ENCODE measurements at places on chromosomes 5 and 9.

- DNase-seq = peak; percentile 39
These were observed 784 bp downstream of the NLN start for GRCh38 chr5:65722575-65723403.

DNA sequence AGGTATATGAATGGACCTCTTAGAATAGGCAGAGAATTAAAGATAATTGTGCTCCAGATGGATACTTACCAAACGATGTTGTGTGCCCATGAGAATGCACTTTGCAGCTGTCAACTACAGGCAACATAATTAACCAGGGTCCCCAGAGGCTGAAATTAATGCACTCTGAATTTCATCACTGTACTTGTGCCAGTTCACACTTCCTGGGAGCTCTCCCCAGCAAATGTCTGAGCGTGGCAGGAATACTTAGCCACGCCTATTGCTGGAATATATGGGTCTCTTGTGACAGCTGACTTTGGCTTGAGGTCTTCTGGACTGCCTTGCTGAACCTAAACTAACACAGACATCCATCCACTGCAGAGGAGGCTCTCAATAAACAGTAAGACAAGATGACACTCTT is 11.9 kb upstream of the C1QTNF2 start:
- no peak for DNase-seq

DNA sequence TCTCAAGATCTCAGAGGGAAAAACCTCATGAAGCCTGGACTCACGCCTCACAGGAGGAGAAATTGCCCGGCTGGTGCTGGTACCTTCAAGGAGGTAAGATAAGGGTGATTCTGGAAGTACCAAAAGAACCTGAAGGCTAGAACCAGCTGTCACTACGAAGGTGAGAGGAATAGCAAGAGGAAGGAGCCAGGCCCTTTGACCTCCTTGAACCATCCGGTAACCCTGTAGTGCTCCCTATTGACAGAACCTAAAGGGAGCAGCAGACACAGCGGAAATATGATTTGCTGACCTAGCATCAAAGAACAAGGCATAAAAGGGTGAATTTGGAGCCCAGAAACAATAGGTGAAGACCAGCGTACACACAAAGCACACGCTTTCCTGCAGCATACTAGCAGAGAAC is 92.2 kb downstream of the DOCK8 start:
- DNase-seq = peak; percentile 47

DNA sequence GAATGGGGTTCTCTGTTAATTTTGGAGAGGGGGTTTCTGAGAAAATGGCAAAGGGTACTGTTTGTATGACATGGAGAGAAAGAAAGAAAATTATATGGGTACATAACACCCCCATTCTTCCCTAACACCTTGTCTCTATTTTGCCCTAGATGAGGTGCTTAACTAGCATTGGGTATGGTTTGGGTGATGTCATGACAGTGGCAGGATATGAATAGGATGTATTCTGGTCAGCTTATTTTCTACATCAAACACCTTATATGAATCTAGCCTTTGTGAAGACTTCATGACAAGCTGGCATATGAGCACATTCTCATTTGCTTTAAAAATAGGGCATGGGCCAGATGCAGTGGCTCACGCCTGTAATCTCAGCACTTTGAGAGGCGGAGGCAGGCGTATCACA is 58.6 kb downstream of the LNPEP start:
- DNase-seq = no peak

GRCh38 chr5:116810951-116811350 is 236.3 kb upstream of the SEMA6A start:
- DNase-seq = no peak

DNA sequence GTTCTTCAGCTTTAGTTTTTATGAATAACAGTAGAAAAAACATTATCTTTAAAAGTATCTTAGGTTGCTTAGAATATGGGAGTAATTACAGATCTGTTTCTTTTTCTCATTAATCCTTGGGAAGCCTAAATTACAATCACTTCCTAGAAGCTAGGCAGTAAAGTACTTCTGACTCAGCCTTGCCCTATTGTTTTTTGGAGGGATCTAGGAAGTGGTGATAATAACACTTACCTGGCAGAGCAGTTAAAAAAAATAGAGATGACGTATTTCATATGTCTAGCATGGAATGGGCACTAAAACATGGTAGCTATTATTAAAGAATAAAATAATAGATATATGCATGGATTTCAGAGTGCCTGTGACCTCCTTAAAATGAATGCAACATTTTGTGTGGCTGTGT is 8.2 kb upstream of the FST start:
- no peak for DNase-seq

DNA sequence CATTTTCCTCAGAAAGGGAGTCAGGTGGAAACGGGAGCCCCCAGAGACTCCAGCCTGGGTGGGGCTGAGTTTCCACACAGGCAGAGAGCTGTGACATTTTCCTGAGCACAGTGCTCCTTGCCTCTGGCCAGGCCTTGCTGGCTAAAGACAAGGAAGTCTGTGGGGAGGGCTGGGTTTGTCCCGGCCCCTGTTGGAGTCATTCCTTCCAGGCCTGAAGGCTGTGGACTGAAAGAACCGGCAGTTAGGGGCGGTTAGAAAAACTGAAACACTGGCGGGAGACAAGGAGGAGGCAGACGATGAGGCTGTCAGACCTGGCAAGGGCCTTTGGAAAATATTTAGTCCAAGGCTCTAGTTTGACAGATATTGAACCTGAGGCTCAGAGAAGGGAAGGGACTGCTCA is 29.9 kb downstream of the COL15A1 start:
- no peak for DNase-seq

- no peak for DNase-seq
These were observed 28.9 kb downstream of the SH3PXD2B start for GRCh38 chr5:172425402-172425801.

- no peak for DNase-seq
These were observed 30.1 kb upstream of the NFIB start for GRCh38 chr9:14344053-14344524.

GRCh38 chr9:138016406-138017187 is 139.0 kb downstream of the CACNA1B start:
- no peak for DNase-seq

- DNase-seq = no peak
These were observed 317.3 kb upstream of the PDE4D start for GRCh38 chr5:60210810-60211209.

GRCh38 chr9:13322828-13323550 is 43.5 kb upstream of the MPDZ start:
- DNase-seq = no peak

DNA sequence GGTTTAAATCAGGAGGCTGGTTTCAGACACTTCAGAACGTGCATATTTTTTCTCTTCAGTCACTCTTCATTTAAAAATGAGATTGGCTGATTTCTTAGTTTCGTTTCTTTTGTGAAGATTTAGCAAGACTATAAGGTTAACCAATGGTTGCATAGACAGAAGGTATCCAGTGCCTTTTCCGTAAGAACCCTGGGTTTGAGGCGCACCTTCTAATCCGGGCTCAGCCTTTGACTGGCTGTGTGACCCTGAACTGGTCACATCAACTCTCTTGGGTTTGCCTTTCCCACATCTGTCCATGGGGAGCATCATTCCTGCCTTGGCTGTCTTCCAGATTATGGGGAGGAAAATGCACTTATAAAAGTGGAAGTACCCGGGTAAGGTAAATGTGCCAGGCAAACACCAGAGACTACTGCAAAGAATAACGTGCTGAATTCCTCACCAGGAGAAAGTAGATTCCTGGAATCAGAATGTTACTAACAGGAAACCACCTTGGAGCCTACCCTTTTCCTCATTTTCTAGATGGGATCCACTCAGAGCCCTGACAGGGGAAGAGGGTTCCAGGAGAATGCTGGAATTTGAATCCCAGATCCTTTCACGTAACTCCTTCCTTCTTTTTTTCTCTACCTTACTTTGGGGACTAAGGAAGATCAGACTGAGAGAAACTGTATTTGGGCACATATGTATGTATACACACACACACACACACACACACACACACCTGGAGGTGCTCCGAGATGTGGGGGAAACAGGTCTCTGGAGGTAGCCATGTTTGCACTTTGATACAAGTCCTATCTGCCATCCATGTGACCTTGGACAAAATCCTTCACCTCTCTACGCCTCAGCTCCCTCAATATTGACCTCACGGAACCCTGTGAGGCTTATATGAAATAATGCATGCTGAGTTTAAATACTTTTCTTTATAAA is 6.8 kb downstream of the HAND1 start:
- DNase-seq = no peak

- DNase-seq = no peak
These were observed 348.4 kb downstream of the BRINP1 start for GRCh38 chr9:119020730-119021333.

GRCh38 chr5:137718611-137719010 is 17.3 kb downstream of the KLHL3 start:
- no peak for DNase-seq
